NCI-H1694 (cell line): ENCODE measurements at places on chromosomes 16 and 17.

GRCh38 chr16:88084881-88085280 is 133.6 kb downstream of the BANP start:
- DNase-seq, result no peak

- DNase-seq, result no peak
Measured at GRCh38 chr17:47848198-47848513, 2.8 kb downstream of the SP6 start.

DNA sequence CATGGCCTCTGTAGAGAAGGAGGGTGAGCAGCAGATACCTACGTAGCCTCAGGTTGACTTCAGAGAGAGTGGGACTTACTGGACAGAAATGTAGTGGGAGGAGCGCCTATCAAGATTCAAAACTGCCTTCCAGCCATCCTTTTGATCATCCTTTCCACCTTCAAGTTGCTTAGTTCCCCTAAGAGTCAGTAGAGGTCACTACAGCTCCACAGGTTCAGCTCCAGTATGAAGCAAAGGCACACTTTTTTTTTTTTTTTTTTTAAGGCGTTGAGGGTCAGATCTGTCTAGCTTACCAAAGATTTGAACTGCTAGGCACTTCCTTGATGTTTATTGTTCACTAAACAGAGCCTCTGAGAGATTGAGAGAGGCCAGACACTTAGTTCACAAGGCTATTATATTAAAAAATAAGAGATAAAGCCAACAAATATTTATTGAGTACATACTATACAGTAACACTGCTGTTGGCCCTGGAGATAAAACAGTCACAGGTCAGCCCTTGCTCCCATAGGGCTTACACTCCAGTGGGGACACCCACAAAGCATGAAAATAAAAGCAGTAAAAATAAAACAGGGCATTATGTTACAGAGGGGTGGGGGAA is 3.1 kb downstream of the RNF227 start:
- peak; percentile 58 for DNase-seq

DNA sequence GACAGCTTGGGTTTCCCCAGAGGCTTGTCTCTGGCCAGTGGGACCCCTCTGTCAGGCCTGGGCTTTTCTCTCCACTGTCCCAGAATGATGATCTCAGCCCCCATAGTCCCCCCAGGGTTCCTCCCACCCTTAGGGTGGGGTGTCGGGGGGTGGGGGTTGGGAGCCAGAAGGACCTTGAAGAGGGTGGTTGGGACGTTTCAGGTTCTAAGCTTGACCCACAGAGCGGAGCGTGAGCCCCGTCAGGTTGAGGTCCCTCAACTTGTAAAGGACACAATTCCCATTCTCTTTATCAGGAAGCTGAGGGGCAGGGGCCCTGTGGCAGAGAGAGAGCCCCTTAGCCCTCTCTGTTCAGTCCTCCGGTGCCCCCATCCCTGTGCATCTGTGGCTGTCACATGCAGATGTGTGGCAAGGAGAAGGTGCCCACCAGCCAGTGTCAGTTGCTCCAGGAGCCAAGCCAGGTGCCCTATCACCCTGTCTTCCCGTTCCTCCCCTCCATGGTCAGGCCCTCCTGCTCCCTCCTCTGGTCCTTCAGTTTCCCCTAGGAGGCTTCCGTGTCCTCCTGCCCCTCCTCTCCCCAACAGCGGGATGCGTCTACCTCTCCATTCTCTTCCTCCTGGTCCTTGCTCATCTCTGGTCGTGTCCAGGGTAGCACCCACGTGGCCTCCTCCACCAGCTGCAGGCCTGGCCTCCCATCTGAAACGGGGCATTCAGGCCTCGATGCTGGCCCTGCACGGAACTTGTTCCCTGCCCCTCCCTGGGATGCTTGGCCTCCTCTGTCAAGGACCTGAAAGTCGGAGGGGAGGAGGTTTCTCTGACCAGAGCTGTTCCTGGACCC is 1.5 kb upstream of the NTN3 start:
- DNase-seq, result peak; percentile 49

- DNase-seq, result no peak
Measured at GRCh38 chr17:34389126-34389750, 26.2 kb upstream of the CCL1 start.

DNA sequence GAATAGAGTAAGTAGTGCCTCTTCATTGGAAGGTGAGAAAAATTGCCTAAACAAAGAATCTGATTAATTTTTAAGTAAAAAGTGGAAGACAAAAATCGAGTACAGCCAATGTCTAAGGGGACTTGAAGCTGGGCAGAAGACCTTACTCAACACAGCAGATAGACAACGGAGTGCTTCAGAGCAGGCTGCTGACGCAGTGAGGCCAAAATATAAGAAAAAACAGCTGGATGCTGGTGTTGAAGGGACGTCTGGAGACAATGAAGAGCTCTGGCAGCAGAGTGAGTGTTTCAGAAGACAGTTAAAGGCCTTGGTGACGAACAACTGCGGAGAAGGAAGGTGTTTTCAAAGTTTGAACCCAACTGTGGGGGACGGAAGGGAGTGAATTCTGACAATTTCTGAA is 169.8 kb downstream of the MRTFB start:
- DNase-seq, result no peak

DNA sequence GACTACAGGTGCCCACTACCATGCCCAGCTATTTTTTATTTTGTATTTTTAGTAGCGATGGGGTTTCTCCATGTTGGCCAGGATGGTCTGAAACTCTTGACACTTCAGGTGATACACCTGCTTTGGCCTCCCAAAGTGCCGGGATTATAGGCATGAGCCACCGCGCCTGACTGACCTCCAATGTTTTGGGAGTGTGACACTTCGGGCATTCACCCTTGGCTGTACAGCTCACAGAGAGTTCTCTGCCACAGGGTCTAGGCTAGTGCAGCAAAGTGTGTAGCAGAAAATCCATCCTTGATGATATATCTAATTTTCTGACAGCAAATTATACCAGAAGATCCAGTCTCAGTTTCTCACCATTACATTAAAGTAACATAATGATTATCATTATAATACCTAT is 14.1 kb downstream of the FAM20A start:
- no peak for DNase-seq

GRCh38 chr17:63753215-63753614 is 11.6 kb upstream of the STRADA start:
- DNase-seq, result no peak

- no peak for DNase-seq
Measured at GRCh38 chr17:36133602-36134236, 30.1 kb downstream of the CCL4 start.

DNA sequence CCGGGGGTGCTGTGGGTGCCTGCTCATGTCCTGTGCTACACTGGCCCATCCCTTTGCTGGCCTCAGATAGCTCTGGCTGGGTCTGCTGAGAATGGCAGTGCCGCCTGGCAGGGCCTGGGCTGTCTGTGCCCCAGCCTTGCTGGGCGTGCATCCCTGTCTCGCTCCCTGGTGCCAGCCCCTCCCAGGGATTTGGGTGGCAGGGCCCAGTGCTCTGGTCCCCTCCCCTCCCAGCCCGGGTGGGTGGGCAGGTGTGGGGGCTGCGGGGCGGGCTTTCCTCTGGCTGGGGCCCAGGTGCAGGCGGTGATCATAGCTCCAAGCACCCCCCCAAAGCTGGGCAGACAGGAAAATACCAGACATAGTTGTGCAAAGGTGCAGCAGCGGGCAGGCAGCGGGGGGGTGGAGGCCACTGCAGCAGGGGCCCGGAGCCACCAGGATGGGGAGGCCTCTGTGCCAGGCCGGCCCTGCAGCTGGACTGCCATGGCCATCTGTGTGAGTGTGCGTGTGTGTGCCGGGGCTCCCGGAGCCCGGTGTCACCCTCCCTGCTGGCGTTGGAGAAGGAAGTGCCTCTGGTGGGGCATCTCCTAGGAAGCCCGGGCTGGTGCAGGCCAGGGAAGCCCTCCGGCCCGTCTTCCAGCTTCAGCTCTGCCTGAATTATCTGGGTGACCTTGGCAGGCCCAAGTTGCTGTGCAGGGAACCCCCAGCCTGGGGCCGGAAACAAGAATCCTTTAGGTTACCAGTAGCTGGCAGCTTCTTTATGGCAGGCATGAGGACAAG is 7.4 kb downstream of the GLIS2 start:
- DNase-seq, result no peak

DNA sequence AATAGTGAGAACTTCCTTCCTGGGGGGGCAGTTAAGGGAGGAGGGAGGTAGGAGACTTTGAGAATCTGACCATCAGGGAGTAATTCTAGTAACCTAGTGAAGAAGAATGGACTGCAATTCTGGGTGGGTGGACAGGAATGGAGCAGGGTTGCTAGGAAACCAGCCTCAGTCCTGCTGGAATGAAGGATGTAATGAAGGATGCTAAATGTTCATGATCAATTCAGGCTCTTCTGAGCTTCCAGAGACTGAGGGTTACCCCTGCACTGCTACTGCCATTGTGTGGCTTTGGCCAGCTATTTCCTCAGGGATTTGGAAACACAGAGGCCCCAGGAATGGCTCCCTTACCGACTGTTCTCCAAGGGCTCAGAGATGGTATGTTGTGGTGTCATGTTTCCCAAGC is 116.4 kb downstream of the UTP18 start:
- DNase-seq, result no peak

DNA sequence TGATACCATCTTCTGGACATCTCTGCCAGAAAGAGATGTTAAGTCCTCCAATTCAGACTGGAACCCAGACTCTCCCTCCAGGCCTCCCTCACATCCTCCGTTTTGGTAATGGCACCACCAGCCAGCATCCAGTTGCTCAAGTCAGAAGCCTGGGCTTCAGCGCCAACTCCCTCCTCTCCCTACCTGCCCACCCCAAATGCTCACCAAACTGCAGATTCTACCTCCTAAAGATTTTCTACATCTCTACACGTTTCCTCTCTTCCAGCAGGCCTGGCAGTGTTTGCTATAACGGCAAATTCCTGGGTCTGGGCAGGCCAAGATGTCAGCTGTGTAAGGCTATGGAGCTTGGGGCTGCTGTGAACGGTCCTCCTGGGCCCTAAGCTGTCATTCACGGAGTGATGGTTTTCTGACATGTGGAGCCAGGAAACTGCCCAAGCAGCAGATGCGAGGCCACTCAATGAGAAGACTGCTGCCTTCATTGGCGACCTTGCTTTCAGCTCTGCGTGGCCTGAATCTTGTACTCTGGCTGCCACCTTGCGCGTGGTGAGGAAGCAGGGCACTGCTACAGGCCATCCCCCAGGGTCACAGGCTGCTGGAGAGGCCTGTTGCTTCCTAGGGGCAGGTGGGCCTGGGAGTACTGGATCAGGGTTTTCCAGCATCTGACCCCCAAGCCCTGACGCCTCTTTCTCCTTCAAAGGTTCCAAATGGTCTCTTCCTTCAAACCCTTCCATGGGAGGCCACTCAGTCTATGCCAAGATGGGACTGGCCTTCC is 37.7 kb downstream of the TBX4 start:
- no peak for DNase-seq

DNA sequence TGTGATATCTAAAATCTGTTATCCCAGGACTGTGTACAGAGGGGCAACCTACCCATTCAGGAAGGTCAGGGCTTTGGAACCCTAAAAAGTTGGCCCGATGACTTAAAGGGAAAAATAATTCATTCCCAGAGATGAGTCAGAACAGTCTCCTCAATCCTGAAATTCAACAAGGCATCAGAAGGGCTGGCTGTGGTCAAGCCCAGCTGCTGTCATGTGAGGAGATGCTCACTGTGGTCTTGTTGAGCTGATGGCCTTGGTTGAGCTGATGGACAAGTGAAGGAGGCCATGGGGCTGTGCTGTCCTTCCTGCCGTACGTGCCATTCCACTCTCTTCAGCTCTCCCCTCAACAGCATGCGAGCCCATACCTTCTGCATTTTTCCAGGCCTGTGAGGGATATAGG is 20.9 kb upstream of the DRG2 start:
- DNase-seq, result no peak

DNA sequence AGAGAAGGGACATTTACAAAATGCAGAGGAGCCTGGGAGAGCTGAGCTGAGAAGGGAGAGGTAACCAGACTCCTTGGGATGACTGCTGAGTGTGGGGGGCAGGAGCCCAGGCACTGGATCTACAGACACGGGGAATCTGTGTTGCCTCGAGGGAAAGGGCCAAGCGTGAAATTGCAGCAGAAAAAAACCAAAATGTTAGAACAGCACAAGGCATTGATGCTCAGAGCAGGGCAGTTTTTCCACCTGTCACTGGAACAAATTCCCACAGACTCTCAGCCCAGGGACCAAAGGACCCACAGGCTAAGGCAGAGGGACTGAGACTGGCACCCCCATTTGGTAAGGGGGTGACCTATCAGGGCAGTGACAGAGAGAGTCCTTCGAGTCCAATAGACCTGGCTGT is 2.0 kb downstream of the PITPNM3 start:
- no peak for DNase-seq

DNA sequence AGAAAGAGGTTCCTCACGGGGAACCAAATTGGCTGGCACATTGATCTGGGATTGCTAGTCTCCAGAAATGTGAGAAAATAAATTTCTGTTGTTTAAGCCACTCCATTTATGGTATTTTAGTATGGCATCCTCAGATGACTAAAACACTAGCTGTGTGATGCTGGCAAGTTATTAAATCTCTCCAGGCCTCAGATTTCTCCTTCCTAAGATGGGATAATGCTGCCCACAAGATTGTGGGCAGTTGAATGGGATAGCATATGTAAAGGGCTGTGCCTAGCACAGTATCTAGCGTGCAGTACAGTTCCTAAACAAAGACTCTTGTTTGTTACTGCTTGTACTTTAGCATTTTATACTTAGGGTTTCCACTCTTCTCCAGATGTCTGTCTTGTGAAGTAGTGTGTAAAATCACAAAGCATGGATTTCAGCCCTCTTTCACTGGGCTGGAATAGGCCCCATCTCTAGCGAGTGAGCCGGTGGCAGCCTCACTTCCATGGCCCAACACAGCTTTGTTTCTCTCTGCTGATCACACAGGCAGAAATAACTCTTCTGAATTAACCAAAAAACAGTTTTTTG is 38.2 kb upstream of the PHAF1 start:
- DNase-seq, result no peak
